ENCODE measurements at places on chromosomes 12 and 14.
A peak's percentile ranks its signal among the peaks of the same experiment; 100 is the strongest.

GRCh38 chr14:64394977-64395633, 7.0 kb downstream of the MTHFD1 start:
- no peak for DNase-seq

DNA sequence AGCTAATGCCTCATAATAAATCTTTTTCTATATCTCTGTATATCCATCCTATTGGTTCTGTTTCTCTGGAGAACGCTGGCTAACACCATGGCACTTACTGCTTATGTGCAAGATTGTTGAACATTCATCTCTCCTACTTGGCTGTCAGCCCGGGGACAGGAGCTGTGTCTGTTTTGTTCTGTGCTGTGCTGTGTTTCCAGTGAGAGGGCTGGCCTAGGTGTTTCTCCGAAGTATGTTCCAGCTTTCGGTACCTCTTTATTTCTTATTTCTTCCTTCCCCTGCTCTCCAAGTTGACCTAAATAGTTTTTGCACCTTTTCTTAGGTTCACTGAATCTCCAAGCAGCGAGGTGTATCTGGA, 18.8 kb upstream of the NR4A1 start:
- DNase-seq: peak; percentile 79

- no peak for DNase-seq
Measured at GRCh38 chr12:58242796-58243630, 301.6 kb downstream of the ATP23 start.

GRCh38 chr14:78022059-78022458, 148.1 kb upstream of the NRXN3 start:
- DNase-seq: peak; percentile 20

- DNase-seq: no peak
Measured at GRCh38 chr14:105398726-105399465, 558 bp downstream of the TEX22 start.

Data from brain microvascular endothelial cell (primary cell).